ENCODE measurements at places on chromosomes 5 and 9.

DNA sequence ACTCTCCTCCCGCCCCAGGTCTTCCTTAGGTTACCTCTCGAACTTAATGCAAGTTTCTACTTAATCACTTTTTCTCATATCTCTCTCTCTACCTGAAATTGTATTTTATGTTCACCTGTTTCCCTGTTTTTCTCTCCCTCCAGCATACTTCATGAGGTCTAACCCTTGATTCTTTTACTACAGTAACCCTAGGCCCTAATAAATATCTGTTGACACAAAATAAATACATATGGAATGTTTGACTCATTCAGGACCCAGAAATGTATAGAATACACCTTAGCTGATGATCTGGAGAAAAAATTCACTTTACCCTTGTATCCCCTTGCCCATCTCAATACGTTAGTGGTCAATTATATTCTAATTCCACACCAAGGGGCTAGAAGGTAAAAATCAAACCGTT is 250.9 kb upstream of the PTGER4 start:
- no peak for DNase-seq

GRCh38 chr5:124572971-124573370 is 173.5 kb downstream of the ZNF608 start:
- DNase-seq, result no peak

DNA sequence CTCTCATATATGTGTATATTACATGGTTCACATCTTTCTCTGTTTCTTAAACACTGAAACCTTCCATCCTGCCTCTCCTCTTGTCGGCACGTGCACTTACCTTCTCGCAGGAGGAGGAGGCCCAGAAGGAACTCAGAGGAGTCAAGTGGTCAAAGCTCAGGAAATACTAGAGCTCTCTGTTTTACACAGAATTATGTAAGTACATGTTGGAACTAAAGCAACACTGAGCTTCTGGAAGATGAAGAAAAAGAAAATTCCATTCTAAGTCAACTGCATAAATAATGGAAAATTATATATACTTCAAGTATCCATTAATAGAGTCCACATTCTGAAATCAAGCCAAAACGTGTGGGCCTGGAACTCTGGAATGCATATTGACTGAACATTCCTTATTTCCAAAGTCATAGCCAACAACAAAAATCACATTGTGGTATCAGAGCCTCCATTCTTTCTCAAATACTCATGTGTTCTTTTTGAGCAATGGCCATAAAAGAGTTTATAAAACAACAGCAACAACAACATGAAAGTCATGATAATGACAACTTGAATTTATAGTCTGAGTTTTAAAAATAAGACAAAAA is 121.5 kb upstream of the RAI14 start:
- DNase-seq, result no peak

- peak; percentile 83 for DNase-seq
Observed at GRCh38 chr5:83653669-83654068, 67.0 kb downstream of the HAPLN1 start.

DNA sequence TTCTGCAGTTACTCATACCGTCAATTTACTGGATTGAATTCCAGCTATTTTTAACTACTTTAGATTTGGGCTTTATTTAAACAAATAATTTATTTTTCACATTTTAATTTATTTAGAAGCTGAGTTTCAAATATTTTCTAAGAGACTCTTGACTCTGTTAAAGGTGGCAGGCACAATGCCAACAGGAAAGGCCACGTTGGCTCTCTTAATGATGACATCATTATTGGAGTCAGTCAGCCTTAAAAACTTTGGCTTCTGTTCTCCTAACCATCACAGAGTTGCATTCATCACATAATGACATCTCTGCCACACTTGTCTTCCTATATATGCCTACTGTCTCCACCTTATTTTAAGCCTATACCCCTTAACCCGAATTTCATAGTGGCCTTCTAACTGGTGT is 172.3 kb upstream of the PLPPR1 start:
- DNase-seq, result peak; percentile 46

DNA sequence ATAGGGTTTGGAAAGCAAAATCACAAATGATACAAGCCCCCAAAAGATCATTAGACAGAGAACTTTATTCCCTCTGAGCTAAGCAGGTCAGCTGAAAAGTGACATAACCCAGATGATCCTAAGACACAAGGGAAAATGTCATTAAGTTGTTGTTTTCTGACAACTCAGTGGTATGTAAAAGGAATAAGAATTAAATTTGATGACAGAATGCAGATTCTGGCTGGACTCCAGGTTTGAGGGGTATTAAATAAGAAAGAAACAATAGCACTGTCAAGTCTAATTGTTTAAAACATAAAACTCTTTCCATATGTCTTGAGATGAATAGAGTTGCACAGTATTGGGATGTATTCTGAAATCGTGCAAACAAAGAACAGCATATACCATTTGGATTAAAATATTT is 429.9 kb downstream of the CAAP1 start:
- no peak for DNase-seq

- DNase-seq, result no peak
Observed at GRCh38 chr5:175790796-175791195, 80.6 kb upstream of the CPLX2 start.

GRCh38 chr5:138264183-138264582 is 10.2 kb downstream of the GFRA3 start:
- no peak for DNase-seq

GRCh38 chr9:114935119-114935518 is 4.7 kb upstream of the TNFSF8 start:
- no peak for DNase-seq

DNA sequence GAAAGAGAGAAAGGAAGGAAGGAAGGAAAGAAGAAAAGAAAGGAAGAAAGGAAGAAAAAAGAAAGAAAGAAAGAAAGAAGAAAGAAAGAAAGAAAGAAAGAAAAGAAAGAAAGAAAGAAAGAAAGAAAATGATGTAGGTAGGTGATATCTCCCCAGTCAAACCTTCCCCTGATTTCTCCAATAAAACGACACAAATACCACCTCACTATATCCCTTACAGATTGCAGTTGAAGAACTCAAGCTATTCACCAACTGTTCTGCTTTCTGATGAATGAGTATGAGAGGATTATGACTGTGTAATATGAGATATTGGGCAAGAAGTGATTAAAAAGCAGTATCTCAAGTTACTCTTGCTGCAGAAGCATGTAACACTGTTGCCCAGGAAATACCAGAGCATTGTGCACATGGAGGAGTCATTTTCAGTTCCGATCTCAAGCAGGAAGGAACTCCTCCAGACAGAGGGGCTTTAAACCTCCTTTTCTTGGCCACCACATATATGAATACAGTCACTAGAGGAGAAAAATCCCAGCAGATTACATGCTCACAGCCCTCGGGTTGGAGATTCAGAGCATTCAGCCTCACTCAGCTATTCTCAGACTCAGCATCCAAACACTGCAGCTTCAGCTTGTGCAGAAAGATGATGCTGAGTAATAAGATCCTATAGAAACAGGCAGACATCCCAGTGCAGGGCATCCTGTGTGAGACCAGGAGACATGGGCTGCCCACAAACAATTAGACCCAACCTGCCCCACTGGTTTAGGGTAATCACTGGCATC is 61.4 kb downstream of the UGCG start:
- DNase-seq, result no peak

- DNase-seq, result no peak
Observed at GRCh38 chr5:93741136-93741811, at the start of gene POU5F2. Gene POU5F2 (minus strand): TSS chr5:93741600. CDS start chr5:93741563, 37 bp downstream.

GRCh38 chr9:14500705-14501104 is 186.8 kb upstream of the NFIB start:
- no peak for DNase-seq

DNA sequence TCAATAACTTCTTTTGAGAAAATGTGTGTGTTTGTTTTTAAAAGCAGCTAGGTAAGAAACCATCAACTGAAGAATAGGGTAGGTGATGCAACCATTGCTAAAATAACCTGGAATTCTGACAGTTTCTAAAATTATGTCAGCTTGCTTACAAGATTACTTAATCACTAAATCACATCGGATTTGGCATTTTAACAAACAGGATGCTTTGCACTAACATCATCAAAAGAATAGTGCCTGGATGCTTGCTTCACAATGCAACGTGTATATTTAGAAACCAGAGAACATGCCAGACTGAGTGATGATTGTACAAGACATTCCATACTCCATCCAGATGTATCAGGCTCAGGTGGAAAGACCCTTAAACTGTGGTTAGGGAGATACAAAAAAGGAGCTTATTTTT is 43.9 kb downstream of the PAM start:
- no peak for DNase-seq

DNA sequence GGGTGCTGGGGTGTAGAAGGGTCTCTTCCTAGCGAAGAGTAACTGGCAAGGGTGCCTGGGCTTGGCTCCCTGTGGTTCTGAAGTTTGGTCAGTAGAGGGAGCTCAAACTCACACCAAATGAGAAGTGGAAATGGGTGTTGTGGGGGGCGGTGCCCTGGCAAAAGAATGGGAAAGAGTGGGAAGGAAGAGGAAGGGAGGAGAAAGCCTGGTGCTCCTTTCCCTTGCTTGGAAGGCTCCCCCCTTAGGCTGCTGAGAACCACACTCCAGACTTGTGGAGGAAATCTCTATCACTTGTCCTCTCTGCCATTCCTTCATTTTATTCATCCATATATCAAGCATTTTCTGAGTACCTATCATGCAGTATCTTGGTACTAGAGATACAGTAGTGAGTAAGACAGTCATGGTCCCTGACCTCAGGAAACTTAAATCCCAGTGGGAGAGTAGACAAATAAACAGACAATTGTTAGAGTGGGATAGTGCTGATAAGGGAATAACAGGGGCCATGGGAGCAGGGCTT is 13.0 kb downstream of the SLC4A9 start:
- DNase-seq, result peak; percentile 63

- no peak for DNase-seq
Observed at GRCh38 chr5:172793577-172794488, 22.8 kb upstream of the DUSP1 start.

- no peak for DNase-seq
Observed at GRCh38 chr5:133114933-133115310, 63.1 kb downstream of the HSPA4 start.

DNA sequence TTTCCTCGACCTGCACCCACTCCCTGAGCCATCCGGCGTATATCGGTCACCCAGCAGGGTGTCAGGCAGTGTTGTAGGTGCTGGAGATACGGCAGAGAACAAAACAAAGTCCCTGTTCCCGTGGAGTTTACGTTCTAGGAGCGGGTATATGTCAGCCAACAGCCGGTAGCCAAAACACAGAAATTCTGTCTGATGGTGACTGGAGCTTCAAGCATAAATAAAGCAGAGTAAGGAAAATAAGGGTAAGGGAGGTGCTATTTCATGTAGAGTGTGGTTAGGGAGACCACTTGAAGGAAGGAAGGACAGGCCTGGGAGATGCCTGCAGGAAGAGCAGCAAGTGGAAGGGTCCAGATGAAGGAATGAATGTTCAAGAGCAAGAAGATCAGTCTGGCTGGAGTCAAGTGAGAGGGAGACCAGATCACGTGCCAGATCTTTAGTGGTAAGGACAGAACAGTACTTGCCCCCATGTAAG is 783 bp upstream of the ZFR start:
- no peak for DNase-seq

- no peak for DNase-seq
Observed at GRCh38 chr5:103623425-103623824, 60.8 kb upstream of the NUDT12 start.

- DNase-seq, result no peak
Observed at GRCh38 chr5:4700871-4701270, 439.3 kb upstream of the ADAMTS16 start.

GRCh38 chr5:148719605-148720004 is 65.3 kb upstream of the HTR4 start:
- no peak for DNase-seq

DNA sequence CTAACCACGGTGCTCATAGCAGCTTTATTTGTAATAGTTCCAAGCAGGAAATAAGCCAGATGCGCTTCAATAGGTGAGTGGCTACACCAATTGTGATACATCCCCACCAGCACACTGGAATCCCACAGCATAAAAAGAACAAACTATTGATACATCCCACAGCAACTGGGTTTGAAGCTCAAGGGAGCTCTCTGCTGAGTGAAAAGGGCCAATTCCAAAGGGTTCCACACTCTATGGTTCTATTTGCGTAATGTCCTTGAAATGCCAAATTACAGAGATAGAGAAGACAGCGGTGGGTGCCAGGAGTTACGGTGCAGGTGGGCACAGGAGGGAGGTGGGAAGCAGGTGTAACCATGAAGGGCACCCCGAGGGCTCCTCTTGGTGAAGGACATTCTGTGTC is 155.3 kb upstream of the PPP1R26 start:
- DNase-seq, result no peak

DNA sequence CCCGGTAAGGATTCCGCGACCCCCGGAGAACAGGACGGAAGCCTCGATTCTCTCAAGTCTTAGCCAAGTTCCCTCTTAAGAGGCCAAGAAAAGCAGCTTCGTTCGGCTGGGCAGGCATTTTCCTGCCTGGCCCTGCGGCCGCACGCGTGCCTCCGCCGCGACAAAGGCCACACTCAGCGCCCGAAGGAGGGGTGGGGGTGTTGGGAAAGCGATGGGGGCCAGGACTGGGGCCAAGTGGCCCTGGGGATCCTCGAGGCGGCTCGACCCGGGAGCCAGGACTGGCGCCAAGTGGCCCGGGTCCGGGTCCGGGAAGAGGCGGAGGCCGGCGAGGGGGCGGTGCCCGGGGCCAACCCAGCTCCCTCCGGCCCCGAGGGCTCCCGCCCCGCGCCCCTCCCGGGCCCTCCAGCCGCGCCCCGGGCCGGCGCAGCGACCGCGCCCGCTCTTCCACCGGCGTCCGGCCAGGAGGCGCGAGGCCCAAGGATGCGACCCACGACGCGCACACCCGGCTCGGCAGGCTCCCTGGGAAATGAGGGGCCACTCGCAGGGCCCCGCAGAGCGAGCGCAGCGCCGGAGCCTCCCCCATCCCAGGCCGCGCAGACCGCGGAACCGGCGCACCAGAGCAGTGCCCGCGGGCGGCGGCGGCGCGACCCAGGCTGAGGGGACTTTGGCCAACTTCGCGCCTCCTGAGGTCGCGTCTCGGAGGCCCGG is 756 bp downstream of the VAV2 start:
- DNase-seq, result no peak
